ENCODE measurements at places on chromosomes 3 and 15. TPM values are rescaled to one million over a fixed set of nuclear protein-coding genes. Genes with fewer than 3 reads are reported as not detected.

EPHA6 gene
- 1.6 TPM for total RNA-seq

POC1A gene
- 0.73 TPM for total RNA-seq

B4GALT4 gene
- total RNA-seq = 16.4 TPM

TP63 gene
- total RNA-seq = 7.4 TPM

GPR171 gene
- total RNA-seq = 0.39 TPM

TEX9 gene
- total RNA-seq = 5.8 TPM

LRRC28 gene
- total RNA-seq = 28.3 TPM

All from gastroesophageal sphincter (tissue), 4 donors.